ENCODE measurements at places on chromosomes 2 and 18. TPM values are rescaled to one million over a fixed set of nuclear protein-coding genes. Genes with fewer than 3 reads are reported as not detected.

Gene CHMP1B
- total RNA-seq = 39.2 TPM

Gene WNT10A
- 4.0 TPM for total RNA-seq

Gene UGT1A5
- 21.3 TPM for total RNA-seq

Gene ZNF519
- 13.2 TPM for total RNA-seq

Gene REG1B
- total RNA-seq = not detected

Gene DSG4
- not detected for total RNA-seq

Gene CDK15
- 2.3 TPM for total RNA-seq

Gene TLX2
- total RNA-seq = not detected

Gene DNAJC5G
- not detected for total RNA-seq

Gene C2orf80
- total RNA-seq = not detected

Gene MC5R
- total RNA-seq = not detected
